ENCODE measurements at places on chromosomes 11 and 22.
A peak's percentile ranks its signal among the peaks of the same experiment; 100 is the strongest.

DNA sequence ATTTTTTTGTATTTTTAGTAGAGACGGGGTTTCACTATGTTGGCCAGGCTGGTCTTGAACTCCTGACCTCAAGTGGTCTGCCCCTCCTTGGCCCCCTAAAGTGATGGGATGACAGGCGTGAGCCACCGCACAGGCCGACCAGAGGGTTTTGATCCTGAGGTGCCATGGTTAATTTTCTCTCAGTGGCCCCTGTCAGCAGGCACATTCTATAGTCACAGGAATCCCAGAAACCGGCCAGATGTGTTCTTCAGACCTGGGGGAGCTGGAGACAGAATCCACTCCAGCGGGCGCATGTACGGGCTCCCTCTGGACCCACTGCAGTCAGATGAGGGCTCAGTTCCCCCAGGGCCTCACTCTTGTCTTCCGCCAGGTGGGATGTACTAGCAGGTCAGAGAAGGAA lies 17.0 kb downstream of the IGLL1 start:
- DNase-seq = no peak

DNA sequence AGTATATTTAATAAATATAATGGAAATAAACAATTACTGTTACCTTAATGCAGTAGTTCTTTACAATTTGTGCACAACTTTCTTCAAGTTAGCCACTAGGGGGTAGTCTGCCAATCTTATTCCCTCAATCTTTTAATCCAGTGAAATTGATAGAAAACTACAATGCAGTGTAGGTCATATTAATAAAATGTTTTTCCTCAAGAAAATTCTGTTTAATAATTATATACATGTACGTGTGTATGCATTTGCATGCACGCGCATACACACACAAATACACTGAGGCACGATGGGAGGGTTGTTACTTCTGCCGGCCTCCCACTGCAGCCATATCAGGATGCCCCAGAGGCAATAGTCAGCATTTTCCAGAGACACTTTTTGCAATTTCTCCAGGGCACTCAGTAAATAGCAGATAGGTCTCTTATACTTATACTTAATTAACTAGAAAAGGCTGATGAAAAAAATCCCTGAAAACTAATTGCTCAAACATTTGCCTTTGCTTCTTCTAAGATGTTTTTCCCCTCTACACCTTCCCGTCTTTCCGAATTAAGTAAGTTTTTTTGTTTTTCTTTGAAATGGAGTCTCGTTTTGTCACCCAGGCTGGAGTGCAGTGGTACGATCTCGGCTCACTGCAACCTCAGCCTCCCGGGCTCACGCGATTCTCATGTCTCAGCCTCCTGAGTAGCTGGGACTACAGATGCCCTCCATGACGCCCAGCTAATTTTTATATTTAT lies 3.1 kb downstream of the GAB2 start:
- DNase-seq = no peak

DNA sequence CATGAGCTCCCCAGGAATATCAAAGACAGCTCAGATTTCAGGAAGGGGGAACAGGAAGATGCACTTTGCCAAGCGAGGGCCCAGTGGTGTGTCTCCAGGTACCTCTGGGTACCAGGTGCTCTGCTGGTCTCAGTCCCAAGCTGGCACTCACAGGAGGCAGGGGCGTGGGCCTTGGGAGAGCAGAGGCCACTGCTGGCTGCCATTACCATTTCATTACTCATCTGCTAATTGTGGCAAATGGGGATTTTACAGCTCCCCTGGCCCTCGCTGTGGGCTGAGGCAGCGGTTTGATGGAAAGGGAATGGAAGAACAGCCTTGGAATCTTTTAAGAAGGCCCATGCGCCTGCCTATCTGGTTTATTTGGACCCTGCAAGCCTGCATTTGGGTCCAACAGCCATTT lies 192.0 kb upstream of the NAV2 start:
- no peak for DNase-seq

DNA sequence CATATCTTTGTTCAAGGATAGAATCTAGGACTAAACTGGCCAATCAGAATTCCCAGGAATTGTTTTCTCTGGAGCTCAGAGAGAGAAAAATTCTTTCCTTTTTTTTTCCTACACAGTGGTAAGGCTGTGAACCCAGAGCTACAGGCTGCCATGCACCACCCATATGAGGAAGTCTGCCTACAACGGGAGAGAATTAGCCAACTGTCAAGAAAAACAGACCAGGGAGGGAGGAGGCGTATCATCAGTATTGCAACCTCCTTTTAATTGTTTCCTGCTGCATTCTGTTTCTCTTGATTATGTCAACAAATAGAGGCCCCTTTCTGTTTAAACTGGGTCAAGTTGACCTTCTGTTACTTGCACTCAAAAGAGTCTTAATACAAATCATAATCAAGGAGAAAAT lies 176.5 kb upstream of the UBASH3B start:
- no peak for DNase-seq

GRCh38 chr11:1397146-1397861 lies 7.6 kb downstream of the BRSK2 start:
- no peak for DNase-seq

- no peak for DNase-seq
Measured at GRCh38 chr11:96758957-96759356, 369.1 kb downstream of the JRKL start.

DNA sequence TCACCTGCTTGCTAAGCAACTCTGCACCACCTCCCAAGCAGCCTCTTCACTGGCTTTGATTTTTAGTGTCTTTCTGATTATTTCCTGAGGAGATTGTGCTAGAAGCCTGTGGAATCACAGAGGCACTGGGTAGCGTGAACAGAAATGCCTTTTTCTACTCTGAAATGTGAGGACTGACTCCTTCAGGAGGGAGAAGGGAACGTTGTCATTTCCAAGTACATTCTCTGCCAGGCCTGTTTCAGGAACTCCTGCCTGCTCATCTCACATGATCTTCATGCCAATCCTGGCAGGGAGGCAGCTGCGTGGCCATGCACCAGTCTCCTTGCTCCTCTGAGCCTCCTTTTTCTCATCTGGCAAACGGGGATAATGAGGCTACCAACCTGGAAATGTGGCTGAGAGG lies 49.8 kb upstream of the PRDM11 start:
- DNase-seq = no peak

DNA sequence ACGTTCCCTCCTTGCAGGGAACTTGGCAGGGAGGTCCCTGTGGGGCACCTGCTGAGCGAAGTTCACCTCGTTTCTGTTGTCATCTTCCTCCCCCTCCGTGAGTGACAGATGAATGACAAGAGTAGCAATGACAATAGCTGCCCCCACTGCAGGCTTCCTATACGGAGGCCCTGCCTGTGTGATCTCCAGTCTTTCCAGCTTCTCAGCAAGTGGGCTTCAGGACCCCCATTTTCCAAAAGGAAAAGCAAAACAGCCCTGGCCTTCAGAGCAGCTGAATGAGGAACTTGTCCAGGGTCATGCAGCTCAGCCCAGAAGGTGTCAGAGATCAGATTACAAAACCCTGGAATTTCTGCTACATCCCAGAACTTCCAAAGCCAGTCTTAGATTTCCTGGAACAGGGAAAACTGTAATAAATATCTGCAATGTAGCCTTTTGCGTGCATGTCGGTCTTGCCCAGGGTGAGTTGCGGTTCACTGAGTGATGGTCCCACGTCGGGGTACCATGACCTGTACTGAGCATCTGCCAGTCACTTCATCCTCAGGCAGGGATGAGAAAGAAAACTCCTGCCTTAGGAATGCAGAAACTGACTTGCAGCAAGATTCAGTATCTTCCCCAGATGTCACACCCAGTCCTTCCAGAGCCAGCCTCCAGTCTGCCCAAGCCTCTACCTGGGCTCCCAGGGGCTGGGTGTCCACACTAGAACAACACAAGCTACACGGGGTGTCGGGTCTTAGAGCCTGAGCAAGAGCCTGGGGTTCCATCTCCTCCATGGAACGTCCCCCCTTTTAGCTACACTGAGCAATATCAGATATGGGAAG lies 1457.0 kb downstream of the BRD1 start:
- DNase-seq = no peak

- DNase-seq = no peak
Measured at GRCh38 chr11:11427542-11427941, 74.5 kb upstream of the CSNK2A3 start.

DNA sequence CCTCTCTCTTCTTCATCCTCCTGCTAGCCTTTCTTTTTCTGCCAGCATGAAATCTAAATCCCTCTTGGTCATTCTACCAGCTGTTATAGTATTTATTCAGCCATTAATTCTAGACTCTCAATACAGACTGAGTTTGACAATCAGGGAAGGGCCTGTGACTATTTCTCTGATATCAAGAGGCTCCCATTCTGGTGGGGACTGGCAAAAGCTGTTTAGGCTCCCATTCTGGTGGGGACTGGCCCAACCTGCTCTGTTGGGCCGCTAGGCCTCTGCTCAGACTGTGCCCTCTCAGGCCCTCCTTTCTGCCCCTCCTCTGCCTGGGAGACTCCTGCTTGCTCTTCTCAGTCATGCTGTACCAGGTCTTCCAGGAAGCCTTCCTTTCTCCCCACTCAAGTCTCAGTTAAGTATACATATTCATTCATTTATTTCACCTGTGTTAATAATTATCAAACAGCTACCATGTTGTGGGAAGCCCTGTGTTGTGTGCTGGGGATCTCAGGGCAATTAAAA lies 323.7 kb upstream of the NARS2 start:
- DNase-seq = no peak

- DNase-seq = no peak
Measured at GRCh38 chr11:82546661-82547557, 186.8 kb downstream of the FAM181B start.

- no peak for DNase-seq
Measured at GRCh38 chr22:22810018-22810427, 77.6 kb upstream of the IGLL5 start.

DNA sequence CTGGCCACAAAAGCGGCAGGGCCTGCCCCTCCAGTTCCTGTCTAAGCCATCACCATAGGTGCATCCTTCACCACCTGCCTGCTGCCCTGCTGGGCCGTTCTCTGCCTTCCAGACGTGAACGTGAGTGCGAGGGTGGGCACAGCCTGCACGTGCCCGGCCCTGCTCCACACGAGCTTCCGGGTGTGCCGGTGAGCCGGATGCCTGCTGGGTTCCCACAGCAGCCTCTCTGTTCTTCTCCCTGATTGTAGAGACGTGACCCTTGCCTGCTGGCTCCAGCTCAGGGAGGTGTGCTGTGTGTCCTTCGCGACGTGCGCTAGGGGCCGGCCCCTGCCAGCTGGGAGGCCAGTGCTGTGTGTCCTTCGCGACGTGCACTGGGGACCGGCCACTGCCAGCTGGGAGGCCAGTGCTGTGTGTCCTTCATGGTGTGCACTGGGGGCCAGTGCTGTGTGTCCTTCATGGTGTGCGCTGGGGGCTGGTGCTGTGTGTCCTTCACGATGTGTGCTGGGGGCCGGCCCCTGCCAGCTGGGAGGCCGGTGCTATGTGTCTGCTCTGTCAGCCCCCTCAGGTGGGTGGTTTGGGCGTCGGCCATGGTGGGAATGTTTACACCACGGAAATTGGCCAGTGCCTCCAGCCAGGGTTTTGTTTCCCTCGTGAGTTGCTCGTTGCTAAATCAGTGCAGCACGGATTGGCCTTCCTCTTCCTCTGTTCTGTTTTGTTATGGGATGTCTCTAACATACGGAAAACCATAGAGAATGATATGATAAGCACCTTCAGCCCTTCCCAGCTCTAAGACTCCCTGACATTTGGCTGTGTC lies 35.4 kb upstream of the BRSK2 start:
- DNase-seq = no peak

DNA sequence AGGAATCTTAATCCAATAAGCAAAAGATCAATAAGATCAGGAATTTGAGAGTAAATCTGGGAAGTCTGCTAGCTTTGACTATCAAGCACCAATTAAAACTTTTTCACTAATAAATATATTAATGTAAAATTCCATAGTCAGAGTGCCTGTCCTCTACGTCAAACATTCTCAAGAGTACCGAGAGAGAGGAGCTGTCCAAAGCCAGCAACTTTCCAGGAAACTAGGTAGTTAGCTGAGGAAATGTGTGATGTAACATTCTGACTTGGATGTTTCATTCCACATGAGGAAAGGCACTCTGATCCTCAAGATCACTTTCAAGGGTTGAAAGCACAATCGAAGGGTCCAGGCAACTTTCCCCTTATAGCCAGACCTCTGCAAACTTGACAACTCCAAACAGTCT lies 113.2 kb downstream of the STK33 start:
- DNase-seq = no peak

GRCh38 chr11:75810637-75811390 lies 4.2 kb upstream of the UVRAG start:
- no peak for DNase-seq

GRCh38 chr11:64947208-64947814 lies 11.6 kb upstream of the GPHA2 start:
- no peak for DNase-seq

DNA sequence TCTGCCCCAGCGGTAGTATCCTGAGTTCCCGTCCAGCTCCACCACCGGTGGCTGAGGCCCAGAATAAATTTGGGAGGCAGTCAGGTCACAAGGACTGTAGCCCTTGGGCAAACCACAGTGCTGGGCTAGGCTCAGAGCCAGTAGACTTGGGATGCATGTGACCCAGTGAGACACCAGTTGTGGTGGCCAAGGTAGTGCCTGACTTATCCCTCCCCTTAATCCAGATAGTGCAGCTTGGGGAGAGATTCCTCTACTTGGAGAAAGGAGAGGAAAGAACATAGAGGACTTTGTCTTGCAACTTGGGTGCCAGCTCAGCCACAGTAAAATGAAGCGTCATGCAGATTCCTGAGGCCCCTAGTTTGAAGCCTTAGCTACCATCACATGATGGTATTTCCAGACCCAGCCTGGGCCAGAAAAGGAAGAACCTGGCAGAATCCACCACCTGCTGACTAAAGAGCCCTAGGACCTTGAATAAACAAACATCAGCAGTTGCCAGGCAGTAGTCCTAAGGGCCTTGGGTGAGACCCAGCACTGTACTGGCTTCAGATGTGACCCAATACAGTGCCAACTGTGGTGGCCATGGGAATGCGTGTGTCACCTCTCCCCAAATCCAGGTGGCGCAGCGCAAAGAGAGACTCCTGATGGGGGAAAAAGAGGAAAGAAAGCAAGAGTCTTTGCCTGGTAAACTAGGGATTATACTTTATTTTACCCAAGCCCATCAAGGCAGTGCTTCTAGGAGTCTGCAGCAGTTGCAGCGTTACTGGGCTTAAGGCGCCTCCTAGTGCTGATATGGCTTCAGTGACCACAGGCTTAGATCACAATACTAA lies 17.0 kb upstream of the DDX10 start:
- peak; percentile 61 for DNase-seq

GRCh38 chr22:18078329-18079041 lies 695 bp downstream of the PEX26 start:
- DNase-seq = no peak

GRCh38 chr11:134569195-134569594 lies 157.2 kb upstream of the B3GAT1 start:
- DNase-seq = no peak

DNA sequence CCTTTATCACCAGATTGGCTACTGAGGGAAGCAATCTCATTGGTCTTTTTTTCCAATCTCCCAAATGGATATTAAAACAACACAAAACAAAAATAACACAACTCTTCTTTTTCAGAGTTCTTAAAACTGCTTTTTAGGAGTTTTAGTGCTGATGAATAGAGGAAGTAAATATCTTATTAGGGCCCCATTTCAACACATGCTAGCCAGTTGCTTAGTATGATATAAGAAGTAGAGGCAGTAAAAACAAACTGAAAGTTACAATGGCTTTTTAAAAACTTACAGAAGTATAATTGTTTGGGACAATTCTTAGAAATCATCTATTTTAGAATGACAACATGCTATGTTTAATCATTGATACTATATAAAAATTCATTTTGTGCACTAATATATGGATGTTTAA lies 3.4 kb downstream of the C11orf71 start:
- DNase-seq = no peak

Data from DMS79 (cell line).